ENCODE measurements at places on chromosomes 5 and 9.

GRCh38 chr5:113242481-113243348 lies 192.1 kb downstream of the TSSK1B start:
- DNase-seq = no peak

DNA sequence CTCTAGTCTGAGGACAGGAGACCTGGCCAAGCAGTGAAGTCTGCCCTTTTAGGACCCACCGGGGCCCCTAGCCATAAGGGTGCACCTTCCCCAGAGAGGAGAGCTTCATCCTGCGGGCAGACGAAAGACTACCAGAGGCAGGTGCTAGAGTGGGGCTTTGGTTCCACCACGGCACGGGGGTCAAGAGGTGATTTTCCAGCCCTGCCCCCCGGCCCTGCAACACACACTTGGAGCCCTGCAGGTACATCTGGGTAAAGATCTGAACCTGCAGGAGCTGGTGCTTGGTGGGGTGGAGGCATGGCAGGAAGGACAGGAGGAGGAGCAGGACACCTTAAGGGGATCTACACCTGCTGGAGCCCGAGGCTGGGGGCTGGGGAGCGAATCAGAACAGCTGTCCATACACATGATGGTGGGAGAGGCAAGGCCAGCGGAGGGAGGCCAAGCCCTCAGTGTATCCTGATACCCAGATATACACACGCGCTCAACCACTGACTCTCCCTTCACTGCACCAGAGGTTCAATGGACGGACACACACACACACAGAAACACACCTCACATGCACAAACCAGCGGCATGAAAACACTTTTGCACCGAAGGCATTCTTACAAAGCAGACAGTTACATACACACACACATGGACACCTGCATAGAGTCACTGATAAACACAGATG lies 98.4 kb upstream of the MVB12B start:
- DNase-seq = no peak

- DNase-seq = no peak
These were observed 106.7 kb upstream of the SLC28A3 start for GRCh38 chr9:84447305-84447704.

DNA sequence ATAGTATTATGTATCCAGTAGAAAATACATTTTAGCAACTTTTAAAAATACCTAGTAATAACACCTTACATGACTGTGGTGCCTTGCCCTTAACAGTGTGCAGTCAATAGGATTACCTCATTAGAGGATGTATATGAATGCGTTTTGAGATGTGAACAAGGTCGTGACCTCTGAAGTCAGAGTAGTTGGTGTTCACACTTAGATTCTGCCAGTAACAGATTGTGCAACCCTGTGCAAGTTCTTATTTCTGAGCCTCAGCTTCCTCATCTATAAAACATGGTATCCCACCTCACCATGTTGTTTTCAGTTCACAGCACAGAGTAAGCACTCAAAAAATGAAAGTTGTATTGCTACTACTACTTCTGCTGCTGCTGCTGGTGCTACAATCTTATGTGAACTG lies 347.3 kb downstream of the KDM4C start:
- no peak for DNase-seq

- no peak for DNase-seq
These were observed 208.4 kb upstream of the MPDZ start for GRCh38 chr9:13487936-13488335.

DNA sequence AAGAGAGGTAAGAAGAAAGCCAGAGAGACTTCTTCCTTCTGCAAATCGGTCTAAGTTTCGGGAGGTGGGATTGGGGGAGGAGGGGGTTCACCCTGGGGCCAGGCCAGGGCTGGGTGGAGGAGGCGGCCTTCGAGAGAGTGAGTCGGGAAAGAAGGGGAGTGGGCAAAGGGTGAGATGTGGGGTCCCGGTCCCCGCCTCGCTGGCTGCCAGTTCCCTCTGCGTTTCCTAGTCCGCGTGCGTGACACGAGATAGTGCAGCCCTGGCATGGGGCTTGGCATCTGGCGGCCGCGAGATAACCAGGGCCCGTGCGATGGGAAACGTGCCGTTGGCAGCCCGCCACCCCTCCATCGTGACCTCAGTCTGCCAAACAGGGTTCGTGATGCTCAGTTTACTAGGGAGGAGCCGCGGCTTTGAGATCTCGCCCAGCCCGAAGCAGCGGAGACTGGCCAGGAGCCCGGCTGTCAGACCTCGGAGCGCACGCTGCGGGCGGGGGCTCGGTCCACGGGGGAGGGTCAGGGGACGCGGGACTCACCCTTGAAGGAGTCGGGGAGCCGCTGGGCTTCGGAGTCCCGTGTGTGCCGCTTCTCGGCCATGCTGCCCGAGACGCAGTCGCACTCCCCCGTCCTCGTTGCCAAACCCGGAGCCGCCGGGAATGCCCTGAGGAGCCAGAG lies at the start of gene STOM:
Gene STOM, minus strand, starts transcription at position 656 of the 671 bp plus-strand sequence. Its CDS starts 63 bp downstream, at position 593.
- DNase-seq = peak; percentile 85

GRCh38 chr9:93045521-93045920 lies 13.0 kb upstream of the SUSD3 start:
- DNase-seq = no peak

- DNase-seq = no peak
These were observed 7.1 kb downstream of the GTF3C5 start for GRCh38 chr9:133037775-133038515.

DNA sequence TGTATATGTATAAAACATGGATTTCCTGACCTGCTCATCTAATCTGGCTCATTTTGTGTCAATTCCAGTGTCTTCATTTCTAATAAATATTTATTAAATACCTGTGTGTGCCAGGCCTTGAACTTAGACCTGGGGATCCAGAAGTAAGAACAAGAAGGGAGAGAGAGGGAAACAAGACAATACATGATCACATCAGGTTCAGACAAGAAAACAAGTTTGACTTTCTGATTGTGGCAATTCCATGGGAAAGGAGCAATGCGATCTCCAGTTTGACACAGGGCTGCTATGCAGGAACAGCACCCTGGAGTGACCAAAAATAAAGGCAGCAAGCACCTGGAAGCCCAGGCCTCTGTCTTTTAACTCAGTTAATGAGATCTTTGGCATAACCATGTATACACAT lies 198.1 kb upstream of the ACTBL2 start:
- no peak for DNase-seq

GRCh38 chr5:16271851-16272250 lies 92.3 kb upstream of the MARCHF11 start:
- DNase-seq = no peak

DNA sequence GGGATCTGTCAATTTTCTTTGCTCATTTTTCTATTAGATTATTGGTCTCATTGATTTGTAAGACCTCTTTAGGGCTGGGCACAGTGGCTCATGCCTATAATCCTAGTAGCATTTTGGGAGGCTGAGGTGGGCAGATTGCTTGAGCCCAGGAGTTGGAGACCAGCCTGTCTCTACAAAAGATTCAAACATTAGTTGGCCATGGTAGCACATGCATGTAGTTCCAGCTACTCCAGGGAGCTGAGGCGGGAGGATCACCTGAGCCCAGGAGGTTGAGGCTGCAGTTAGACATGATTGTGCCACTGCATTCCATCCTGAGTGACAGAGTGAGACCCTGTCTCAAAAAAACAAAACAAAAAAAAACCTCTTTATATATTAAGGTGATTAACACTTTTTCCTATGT lies 6.4 kb upstream of the SHROOM1 start:
- no peak for DNase-seq

- no peak for DNase-seq
These were observed 98.3 kb downstream of the BASP1 start for GRCh38 chr5:17315710-17316221.

- DNase-seq = no peak
These were observed 223.0 kb downstream of the IRX1 start for GRCh38 chr5:3818624-3819023.

- no peak for DNase-seq
These were observed 160.9 kb upstream of the DMAC1 start for GRCh38 chr9:7960320-7961050.

- DNase-seq = no peak
These were observed 880 bp upstream of the UBAC1 start for GRCh38 chr9:135961811-135962695.

DNA sequence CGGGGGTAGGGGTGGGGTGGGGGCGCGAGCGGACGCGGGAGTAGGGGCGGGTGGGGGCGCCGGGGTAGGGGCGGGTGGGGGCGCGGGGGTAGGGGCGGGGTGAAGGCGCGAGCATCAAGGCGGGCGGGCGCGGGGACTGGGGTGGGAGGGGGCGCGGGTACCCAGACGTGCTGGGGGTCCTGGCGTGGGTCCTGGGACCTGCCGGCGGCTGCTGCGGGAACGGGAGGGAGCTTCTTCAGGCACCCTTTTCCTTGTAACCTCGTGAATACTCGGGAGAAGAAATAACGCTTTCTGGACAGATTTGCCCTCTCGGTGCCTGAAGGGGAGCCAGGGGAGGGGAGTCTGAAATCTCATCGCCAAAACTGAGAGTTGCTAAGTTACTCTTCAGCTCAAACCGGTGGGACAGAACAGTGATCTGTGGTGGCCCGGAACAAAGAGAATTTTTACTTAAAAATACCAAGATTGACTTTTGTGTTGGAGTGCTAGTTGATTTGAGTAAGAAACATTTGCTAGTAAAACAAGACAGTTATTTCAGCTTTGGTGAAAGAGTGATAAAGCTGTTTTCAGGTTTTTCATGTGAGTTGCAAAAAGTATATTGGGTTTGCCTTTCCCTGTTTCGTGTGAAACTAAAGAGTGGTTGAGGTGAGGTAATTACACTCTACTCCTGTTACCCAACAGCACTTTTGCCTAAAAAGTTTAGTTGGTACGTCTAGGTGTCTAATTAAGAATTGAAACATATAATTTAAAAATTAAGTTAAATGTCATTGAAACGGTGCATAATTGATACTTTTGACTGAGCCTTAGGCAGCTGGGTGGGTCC lies 643 bp downstream of the PLEKHG4B start:
- no peak for DNase-seq

DNA sequence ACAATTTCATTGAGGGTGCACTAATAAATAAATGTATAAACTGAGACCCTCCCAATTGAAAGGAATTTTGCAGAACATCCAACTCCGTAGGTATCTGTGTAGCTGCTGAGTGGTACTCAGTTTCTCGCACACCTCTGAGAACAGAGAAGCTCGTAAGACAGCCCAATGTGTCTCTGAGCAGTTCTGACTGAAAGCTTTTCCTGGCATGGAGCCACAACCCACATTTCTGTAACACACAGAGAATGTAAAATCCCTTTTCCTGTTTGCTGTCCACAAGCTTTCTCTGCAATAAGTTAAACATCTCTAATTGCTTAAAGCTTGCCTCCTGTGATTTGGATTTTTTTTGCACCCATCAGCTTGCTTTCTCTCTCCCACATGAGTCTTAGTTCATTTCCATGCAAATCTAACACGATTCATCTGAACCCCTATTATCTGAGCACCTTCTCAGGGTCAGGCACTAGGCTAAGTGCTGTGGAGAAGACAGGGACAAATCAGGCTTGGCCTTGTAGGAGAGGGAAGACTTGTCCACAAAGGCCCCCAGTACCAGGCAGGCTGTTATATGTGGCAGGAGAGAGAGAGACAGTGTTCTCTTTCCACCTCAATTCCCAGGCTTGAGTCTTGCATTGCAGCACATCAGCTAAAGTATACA lies 44.2 kb upstream of the COL15A1 start:
- no peak for DNase-seq

DNA sequence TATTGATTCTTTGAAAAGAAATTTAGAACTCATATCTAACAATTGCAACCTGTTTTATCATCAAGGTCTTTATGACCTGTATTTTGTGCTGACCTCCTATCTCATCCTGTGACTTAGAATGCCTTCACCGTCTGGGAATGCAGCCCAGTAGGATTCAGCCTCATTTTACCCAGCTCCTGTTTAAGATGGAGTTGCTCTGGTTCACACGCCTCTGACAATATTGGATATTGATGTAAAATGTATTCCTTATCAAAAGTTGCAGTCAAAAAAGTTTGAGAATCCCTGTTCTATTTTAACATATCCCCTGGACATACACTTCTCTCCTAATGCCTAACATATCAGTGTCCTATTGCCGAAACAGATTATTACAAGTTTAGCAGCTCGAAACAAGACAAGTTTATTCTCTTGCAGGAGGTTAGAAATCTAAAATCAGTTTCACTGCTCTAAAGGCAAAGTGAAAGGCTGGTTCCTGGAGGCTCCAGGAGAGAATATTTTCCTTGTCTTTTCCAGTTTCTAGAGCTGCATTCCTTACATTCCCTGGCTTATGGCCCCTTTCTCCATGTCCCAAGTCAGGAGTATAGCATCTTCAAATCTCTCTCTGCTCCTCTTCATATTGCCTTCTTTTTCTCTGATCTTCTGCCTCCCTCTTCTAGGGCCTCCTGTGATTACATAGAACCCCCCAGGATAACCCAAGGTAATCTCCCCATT lies 31.5 kb upstream of the LVRN start:
- DNase-seq = no peak

DNA sequence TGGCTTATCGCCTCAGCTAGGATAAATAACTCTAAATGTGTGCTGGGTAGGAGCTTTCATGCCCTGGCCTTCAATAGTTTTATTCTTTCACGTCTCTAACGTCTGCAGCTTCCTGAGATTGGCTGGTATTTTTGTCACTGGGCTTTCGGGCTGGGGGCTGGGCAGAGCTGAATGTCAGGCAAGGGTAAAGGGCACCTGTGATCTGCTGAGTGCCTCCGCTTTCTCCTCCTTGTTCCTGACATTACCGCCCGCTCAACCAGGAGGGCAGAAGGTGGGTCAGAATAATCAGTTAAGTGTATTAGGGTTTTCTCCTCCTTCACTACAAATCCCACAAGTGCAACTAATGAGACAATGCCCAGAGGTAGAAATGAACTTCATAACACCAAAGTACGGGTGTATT lies 216.6 kb downstream of the TSSK1B start:
- no peak for DNase-seq

- no peak for DNase-seq
These were observed 413.5 kb upstream of the WWC1 start for GRCh38 chr5:167877924-167878323.

DNA sequence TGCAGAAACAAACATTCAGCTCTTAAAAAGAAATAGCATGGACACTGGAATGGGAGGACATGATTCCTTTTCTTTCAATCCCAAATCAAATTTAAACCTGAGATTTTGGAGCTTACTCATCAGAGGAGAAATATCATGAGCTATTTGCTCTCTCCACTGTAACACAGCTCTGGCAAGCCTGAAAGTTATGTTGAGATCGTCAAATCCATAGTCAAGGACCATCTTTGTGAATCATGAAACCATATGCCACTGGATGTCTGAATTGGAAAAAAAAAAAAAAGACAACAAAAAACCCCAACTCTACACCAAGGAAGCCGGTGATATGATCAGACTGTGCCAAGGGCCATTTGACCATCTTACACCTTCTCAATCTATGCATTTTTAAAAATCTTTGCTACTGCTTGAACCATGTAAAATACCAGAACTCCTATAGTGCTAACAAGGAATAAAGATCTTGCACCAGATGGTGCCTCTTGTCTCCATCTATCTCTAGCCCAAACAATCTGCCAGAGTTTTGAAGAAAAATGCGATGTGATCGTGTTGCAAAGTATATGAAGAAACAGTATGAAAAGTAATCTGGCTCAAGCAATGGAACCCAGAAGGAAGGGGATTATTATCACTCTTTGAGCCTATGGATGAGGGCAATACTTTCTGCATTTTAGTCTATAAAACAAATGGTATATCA lies 138.1 kb upstream of the MEF2C start:
- no peak for DNase-seq

Measured in SW 1271 (cell line).